ENCODE measurements at places on chromosomes 7 and 10.

DNA sequence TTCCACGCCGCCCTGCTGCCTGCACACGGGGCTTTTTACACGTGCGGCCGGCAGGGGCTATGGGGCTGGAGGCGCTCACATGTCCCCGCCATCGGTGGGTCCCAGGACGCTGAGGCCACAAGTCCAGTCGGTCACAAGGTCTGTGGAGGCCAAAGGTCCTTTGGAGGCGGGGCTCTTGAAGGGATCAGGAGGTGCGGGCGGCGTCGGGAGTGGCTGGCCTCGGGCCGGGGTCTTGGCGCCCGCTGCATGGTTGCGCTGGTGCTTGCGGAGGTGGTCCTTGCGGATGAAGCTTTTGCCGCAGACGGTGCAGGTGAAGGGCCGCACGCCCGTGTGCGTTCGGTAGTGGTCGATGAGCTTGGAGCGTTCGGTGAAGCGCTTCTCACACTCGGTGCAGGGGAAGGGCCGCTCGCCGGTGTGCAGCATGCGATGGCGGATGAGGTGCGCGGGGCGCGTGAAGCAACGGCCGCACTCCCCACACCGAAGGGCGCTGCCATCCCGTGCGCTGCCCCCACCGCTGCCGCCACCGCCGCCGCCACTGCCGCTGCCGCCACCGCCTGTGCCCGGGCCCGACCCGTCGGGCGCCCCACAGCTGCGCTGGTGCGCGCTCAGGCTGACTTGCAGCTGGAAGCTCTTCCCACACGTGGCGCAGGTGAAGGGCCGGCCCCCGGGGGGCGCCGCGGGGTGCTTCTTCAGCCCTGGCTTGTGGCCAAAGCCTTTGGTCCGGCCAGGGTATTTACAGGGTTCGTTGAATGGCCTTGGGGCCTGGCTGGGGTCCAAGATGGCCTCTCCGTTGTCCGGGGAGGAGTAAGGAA, 13.7 kb upstream of the ZNF777 start:
- DNase-seq, result no peak

DNA sequence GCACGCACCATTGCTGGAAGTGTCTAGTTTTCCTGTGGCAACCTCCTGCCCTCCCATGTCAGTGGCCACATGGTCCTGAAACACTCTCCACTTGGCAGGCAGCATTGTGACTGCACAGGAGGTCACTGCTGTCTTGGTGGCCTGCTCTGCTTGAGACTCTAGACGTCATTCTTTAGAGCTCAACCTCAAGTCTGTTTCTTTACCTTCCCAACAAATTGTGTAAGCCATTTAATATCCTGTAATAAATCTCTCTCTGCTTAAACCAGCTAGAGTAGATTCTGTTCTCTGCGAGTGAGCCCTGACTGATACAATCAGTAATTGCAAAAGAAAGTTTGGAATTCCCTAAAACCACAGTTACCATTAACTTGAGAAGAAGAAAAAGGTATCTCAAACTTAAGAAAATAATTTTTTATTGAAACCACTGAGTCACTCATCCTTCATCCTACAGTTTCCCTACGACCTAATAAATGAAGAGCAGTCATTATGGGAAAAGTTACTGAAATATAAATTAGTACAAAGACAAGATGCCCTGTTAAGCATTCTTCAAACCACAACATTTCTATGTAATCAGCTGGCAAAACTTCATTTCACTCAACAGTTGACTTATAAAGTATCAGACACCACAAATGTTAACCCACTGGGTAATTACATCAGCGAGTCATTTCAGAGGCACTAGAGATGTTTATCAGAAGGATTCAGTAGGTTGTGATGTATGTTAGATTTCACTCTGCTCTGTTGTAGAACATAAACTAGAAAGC, 18.0 kb downstream of the SLC25A13 start:
- DNase-seq, result no peak

- DNase-seq, result no peak
Measured at GRCh38 chr10:68700197-68700596, 20.8 kb upstream of the CCAR1 start.

DNA sequence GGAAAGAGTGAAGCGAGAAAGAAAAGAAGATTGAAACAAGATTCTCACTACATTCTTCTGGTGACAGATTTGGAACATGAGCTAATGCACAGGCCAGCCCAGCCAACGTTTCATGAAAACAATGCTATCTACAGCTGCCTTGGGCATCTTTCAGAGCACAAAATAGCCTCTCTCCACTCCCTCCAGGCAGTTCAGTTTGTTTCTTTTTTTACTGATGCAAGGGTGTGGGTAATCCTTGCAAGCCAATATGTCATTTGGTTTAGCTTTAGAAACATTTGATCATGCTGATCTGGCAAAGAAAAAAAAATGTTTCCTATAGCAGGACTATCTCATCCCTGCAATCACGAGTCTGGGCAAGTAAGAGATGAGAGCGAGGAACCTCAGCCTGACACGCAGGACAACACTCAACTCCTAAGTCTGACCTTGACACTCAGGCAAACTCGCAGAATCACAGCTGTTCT, 35.9 kb downstream of the SVIL start:
- no peak for DNase-seq

DNA sequence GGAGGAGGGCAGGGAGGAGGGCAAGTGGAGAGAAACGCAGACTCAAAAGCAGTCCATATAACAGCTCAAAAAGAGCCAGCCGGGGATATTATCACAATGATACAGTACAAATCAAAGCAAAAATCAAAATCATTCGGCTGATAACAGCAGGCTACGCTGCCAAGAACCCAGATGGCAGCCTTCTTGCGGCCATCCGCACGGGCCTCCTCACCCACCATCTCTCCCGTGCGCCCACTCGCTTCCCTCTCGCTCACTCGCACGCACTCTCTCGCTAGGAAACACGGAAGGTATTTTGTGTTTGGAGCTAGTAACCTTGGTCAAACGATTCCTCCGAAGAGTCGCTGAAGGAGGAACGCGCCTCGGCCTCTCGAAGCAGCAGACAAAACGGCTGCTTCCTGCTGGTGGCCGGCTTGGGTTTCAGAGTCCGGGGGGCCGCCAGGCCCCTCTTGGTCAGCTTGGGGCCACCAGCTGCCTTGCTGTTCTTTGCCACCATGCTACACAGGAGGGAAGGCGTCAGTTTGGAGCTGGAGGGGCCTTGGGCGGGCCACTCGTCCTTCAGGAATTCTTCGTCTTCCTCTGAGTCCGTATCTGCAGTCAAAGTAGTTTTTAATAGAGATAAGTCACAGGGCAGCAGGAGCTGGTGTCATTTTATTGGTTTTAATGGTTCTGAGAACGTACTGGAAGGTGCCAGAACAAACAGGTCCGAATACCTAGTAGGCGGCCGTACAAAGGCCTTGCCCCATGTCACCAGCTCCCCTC, 68.9 kb downstream of the SLC29A4 start:
- no peak for DNase-seq

DNA sequence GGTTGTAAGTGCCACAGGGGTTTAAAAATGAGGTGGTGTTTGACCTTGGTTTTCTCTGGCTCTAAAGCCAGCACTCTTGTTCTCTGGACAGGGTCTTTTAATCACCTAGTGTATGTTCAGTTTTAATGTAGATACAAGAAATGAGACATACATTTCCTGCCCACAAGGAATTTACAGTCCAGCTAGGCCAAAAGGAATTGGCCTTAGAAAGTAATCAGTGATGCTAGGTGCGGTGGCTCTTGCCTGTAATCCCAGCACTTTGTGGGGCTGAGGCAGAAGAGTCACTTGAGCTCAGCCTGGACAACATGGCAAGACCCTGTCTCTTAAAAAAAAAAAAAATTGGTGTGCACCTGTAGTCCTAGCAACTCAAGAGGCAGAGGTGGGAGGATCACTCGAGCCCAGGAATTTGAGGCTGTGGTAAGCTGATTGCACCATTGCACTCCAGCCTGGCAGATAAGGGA, 100.2 kb downstream of the LRMDA start:
- no peak for DNase-seq

GRCh38 chr10:91294134-91294906, 73.9 kb downstream of the PCGF5 start:
- no peak for DNase-seq

- no peak for DNase-seq
Measured at GRCh38 chr10:117370205-117370604, 5.0 kb downstream of the PDZD8 start.

DNA sequence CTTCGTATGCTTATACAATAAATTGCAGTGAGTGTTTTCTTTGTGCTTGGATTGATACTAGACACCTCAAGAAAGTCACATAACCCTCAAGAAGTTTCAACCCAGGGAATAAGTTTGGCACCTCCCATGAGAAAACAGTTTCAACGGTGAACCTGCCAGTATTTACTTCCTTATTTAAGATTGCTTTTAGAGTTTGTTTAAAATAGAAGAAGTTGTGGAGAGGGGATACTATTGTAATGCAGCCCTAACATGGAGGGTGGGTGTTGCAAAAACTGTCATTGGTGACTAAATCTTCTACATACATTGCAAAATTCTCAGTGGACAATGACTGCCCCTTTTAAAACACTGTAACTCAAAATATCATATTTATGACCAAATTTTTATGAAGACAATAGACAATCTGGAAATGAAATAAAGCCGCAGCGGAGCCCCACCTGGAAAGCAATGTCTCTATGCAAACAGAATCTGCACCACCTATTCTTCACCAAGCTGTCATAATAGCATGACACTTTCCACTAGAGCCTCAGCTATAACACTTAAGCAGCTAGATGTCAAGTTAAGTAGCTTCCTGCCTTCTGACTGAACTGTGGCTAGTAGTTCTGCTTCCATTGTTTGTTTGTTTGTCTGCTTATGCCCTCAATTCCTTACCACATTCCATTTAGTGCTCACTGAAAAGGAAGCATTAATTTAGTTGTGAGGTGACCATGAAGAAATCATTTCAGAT, 98.2 kb downstream of the MDFIC start:
- DNase-seq, result no peak

DNA sequence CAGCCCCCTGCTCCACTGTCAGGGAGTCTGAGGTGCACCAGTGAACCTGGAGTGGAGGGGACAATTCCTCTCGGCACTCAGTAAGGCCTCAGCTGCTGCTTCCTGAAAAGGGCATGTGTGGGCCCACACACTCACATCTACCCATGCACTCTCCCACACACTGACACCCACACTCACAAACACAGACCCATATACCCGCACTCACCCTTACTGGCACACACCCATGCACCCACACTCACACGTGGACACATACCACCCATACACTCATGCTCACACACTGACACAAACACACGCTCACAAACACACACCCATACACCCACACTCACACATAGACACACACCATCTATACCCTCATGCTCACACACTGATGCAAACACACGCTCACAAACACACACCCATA, 31.9 kb downstream of the ADAMTS14 start:
- no peak for DNase-seq

- DNase-seq, result no peak
Measured at GRCh38 chr10:152915-153314, 17.7 kb downstream of the ZMYND11 start.

DNA sequence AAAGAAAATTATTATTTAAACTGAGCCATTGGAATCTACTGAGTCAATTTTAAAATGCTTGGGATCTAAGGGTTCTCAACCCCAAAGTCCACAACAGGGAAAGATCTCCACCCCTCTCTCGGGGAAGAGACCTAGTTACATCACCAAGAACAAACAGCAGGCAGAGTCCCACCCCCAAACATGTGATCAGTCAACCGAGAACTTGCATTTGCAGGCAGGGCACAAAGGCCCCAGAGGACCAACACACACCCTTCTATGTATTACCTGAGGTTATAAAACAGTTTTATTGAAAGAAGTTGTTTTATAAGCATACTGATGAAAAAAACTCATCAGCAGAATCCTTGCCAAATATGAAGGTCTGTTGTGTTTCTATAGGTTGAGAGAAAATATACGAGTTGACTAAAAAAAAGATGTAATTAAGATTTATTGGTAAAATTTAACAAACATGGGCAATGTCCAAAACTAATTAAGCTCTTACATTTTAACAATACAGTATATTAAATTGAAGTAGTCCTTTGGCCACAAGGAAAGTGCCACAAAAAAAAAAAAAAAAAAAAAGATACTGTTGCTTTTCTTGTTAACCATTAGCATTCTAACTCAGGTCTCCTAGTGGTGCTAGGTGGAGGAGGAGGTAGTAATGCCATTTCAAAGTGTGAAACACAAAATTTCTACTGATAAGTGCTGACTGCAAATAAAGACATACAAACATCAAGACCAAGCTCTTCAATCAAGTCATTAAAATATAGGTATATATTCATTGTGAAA, 975 bp upstream of the USP54 start:
- peak; percentile 45 for DNase-seq

DNA sequence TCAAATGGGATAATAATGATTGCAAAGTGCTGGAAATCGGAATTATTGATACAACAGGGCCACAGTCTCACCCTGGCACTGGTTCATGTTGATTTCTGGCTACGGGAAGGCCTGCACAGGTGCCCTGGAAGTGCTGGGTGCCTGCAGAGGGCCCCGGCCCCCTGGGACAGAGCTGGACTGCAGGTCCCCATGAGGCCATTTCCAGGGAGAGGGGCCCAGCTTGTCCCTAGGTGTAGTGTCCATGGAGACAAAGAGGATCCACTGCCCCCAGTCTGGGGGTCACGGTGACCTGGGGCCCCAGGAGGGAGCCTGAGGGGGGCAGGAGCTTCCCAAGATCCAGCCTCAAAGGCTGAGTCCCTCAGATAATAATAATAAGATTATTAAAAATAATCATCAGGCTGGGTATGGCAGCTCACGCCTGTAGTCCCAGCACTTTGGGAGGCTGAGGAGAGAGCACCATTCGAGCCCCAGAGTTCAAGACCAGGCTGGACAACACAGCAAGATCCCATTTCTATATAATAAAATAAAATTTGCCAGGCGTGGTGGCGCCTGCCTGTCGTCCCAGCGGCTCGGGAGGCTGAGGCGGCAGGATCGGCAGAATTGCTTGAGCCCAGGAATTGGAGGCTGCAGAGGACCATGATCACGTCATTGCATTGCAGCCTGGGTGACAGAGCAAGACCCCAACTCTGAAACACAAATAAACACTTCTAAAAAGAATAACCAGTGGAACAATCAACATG, 98.1 kb downstream of the MICALL2 start:
- DNase-seq, result no peak

DNA sequence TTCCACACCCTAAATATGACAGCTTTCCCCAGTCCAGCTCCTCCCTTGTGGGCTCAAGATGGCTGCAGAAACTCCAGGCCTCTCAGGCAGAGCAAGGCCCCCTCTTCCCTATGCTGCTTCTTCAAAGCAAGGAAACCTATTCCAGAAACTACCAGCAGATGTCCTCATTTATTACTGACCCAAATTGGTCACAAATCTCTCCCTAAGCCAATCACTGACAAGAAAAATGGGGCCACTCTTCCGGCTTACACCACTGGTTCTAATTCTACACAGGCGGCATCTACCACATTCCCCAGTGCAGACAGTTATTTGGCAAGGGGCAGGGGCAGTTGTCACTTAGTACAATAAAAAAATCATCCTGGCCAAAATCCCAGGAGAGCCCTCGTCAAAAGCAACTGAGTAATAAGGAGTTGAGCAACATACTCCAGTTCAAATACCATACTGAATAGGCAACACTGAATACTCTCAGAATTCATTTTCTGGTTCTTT, 150.4 kb downstream of the SFMBT2 start:
- no peak for DNase-seq
